ENCODE measurements at places on chromosomes 4 and X.

- DNase-seq: no peak
Observed at GRCh38 chr4:2390146-2390545, 28.3 kb downstream of the ZFYVE28 start.

- no peak for DNase-seq
Observed at GRCh38 chrX:46257451-46257879, 287.8 kb downstream of the ZNF674 start.

DNA sequence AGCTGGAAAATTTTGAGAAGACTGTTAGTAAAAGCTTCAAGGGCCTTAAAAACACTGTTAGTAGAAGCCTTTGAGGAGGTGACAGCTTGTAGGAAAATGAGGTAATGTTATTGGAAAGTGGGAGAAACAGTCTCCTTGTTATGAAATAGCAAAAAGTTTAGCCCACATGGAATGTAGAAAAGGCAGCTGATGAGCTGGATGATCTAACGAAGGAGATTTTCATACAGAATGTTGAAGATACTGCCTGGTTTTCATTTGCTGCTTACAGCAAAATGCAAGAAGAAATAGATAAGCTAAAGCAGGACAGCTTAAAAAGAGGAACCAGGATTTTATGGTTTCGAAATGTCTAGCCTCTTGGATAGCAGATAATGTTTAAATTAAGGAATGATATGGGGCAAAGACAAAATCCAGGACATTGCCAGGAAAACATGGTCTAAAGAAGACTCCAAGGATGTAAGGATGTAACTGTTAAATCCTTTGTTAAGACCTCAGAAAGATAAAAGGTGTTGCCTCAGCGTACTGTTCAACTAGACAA, 10.2 kb upstream of the STBD1 start:
- DNase-seq: no peak

DNA sequence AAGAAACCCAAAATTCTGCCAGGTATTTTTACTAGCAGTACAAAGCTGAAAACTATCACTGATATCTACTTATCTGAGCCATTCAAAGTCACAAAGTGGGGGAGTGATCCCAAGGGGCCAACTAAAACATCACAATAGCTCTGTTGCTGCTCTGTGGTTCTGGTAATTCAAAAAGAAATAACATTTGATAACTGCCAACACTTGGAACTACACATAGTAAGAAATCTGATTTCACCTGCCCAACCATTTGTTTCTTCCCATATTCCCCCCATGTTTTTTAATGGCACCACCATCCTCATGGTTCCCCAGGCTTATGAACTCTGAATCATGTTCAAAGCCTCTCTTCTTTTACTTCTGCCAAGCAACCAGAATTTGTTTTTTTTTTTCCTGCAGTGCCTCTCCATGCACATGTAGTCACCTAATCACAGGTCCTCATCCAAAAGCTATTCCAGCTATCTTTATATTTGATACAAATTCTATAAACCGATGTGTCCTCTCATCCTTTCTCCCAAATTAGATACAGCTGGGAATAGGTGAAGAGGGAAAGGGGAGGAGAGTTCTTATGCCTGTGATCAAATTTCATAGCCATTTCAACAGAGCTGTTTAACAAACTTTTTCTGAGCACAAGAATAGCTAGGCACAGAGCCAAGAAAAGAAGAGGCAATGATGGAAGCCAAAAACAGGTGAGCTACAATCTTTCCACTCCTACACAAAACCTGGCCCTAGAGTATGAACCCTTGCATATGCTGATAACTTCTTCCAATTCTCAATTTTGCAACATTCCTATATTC, 7.7 kb downstream of the AMMECR1 start:
- no peak for DNase-seq

GRCh38 chr4:5300283-5300682, 249.0 kb downstream of the STK32B start:
- no peak for DNase-seq

DNA sequence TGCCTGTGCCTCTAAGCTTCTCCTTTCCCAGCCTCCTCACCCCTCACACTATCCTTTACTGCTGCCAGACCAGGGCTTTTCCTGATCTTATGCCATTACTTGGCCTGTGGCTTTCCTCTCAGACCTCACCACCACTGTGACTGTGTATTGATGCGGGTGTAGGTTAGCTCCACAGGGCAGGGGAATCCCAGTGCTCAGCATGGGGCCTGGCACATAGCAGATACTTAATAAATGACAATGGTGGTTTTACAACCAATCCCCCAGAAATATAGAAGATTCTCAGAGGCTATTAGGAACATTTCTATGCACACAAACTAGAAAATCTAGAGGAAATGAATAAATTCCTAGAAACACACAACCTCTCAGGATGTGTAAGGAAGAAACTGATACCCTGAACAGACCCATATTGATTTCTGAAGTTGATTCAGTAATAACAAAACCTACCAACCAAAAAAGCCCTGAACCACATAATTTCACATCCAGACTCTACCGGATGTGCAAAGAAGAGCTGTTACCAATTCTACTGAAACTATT, 129.6 kb upstream of the QRFPR start:
- no peak for DNase-seq

- DNase-seq: no peak
Observed at GRCh38 chr4:129929052-129929451, 833.1 kb downstream of the C4orf33 start.

- peak; percentile 41 for DNase-seq
Observed at GRCh38 chr4:78610546-78611214, 59.1 kb downstream of the ANXA3 start.

- no peak for DNase-seq
Observed at GRCh38 chrX:65873385-65873784, 166.5 kb downstream of the VSIG4 start.

- peak; percentile 65 for DNase-seq
Observed at GRCh38 chr4:75940692-75941253, at the start of gene NAAA. TSS of gene NAAA (minus strand) at chr4:75941013. CDS start at chr4:75940949, 64 bp downstream.

GRCh38 chr4:26010304-26010703, 96.3 kb downstream of the SMIM20 start:
- no peak for DNase-seq

GRCh38 chrX:48022738-48023137, 15.9 kb downstream of the SPACA5 start:
- no peak for DNase-seq

- no peak for DNase-seq
Observed at GRCh38 chr4:8053688-8054449, 104.7 kb downstream of the ABLIM2 start.

- DNase-seq: no peak
Observed at GRCh38 chr4:7978489-7978888, 38.8 kb upstream of the AFAP1 start.

- no peak for DNase-seq
Observed at GRCh38 chr4:7766661-7767345, 172.9 kb downstream of the AFAP1 start.

DNA sequence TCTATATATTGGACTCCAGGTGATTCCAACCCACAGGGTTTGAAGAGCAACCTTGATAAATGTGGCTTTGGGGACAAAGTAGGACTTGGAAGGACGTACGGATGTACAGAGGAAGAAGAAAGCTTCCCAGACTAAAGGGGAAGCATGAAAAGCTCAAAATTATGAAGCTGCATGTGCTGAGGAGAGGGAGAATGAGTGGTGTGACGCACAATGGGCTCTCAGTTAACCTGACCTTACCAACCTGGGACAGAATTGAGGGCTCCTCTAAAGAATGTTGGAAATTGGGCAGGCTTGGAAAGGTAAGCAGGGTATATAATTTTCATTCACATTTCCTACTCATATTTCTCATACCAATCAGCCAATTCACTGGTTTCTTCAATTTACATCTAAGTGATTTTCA, 10.5 kb upstream of the TIGD2 start:
- DNase-seq: no peak

DNA sequence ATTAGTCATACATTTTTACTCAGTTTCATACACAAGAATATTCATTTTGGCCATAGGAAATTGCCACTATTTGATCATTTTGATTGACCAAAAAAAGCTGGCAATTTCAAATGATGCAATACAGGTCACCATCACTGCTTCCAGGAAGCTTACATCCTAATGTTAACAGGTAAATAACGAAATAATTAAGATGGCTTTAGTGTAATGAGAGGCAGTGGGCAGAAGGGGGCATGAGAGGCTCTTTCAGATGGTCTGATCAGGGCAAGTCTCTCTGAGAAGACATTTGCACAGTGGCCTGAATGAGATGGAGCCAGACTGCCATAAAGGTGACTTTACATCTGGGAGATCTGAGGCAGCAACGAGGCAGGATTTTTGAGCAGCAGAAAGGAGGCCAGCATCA, 170.7 kb downstream of the SLIT2 start:
- DNase-seq: peak; percentile 52

GRCh38 chr4:74821541-74821940, 27.2 kb upstream of the BTC start:
- DNase-seq: no peak

DNA sequence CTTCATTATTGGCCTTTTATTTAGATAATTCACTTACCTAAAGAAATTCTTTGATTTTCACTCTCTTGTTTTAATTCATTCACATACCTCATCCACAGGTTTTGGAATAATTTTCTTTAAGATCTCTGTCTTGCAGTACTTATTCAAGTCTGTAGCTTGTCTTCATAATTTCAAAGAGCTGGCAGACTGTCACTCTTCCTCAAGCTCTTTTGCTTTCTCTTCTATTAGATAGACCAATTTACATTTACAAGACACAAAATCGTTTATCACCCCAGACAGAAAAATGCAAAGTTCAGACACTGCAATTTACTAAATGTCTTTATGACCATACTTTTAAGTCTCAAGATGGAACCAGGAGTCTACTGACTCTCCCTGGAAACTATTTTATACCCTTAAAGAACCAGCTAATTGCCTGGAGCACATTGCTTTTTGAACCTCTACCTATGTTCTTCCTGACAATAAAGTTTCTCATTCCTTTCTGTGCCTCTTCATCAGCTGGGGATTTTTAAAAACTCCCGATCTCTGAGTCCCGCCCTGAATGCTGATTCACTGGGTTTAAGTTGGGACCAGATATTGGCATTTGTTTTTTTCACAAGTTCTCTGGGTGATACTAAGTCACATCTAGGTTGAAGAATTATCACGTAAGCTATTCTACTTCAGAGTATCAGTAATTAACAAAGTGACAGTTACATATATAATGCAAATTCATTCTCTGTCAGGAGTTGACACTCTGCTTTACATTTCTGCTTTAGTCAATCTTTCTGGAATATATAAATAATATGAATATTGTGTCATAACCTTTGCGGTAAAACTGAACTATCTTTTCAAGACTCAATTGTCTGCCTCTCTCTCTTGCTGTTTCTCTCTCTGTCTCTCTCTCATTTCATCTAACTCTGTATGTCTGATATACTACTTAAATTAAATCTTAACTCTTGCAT, 196.4 kb downstream of the PCDH7 start:
- DNase-seq: no peak

GRCh38 chrX:13747836-13748235, 13.3 kb downstream of the OFD1 start:
- DNase-seq: peak; percentile 76

DNA sequence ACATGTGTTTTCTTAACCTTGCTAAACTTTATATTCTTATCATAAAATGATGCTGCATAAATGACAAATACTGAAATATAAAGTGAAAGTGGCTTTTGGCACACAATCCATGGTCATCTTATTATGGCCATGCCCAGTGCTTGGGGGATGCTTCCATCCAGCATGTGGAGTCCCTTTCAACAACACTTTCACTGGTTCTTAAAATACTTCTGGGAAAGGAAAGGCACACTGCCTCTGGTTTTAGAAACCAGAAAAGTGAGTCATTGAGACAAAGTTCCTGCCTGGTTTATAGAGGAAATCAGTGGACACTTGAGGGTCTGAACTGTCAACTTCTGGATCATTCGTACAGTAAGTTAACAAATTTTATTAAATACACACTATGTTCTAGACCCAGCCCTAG, 248.0 kb upstream of the ADAMTS3 start:
- DNase-seq: no peak

DNA sequence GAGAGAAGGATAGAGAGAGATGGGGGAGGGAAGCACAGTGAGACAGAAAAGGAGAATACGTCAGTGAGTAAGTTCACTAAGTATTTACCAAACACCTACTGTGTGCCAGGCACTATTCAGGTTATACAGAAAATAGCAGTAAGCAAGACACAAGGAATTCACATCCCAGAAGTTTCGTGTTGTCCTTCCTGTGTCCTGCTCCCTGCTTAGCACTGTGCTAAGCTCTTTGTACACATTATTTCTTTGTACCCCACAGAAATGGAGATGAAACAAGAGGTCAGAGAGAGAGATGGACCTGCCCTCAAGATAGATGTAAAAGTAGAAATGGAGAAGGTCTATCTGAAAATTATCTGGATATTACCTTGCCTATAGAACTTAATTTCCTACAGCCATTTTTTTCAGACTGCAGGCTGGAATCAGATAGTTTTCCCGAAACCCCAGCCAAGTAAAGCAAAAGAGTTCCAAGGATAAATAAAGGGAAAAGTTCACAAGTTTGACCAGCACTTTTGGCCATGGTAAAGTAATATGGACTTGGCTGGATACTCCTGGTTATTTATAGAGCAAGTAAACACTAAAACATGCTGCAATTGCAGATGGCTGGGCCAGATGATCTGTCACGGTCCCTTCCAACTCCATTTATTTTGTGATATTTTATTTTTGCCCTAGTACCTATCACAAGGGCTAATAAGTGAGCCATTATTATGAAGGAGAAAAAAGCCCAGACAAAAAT, 353.7 kb upstream of the SLC7A11 start:
- DNase-seq: peak; percentile 70

DNA sequence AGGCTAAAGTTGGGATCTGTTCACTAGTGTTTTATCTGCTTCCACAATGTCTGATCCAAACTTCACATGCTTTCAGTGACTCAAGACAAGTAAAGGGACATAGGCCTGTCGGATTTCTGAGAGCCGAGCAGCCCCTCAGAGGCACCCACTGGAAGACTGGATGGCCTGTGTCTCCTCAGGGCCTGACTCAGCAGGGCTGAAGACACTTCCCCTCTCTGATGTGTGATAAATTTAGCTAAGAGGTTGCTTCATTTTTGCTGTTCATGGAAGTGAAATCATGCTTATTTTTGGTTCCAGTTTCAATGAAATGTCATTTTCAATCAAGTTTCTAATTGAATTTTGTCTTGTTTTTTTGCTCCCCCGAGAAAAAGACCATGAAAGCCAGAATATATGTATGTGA, 93.7 kb downstream of the MXRA5 start:
- no peak for DNase-seq

DNA sequence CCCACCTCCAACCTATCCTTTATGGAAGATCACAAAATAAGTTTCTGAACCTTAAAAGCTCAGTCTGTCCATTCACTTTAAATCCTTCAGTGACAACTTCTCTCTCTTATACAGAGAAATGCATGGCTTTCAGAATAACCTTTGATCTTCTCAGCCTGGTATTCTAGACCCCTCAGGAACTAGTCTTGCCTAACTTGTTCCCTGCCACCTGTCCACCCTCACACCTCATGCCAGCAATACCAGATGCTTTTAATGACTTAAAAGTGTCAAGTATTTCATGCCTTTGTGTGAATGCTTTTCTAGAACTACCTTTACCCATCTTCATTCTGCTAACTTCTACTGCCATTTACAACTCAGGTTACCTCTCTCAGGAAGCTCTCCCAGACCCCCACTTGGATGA, 7.4 kb downstream of the EXOC1L start:
- DNase-seq: no peak

Measured in IMR-90 (cell line).